ENCODE measurements at places on chromosomes 5 and 9. TPM values are rescaled to one million over a fixed set of nuclear protein-coding genes. Genes with fewer than 3 reads are reported as not detected.

- DNase-seq: no peak
Observed at GRCh38 chr5:166582416-166582815, 1709.0 kb upstream of the WWC1 start.

PCDHB7 gene
- 2.8 TPM for total RNA-seq

- DNase-seq: no peak
Observed at GRCh38 chr5:152271420-152271819, 133.7 kb downstream of the NMUR2 start.

- DNase-seq: no peak
Observed at GRCh38 chr9:33489066-33489465, 15.3 kb upstream of the NOL6 start.

- DNase-seq: no peak
Observed at GRCh38 chr5:57216714-57217113, 42.9 kb downstream of the GPBP1 start.

- DNase-seq: no peak
Observed at GRCh38 chr5:34767180-34767579, 71.8 kb upstream of the TTC23L start.

DNA sequence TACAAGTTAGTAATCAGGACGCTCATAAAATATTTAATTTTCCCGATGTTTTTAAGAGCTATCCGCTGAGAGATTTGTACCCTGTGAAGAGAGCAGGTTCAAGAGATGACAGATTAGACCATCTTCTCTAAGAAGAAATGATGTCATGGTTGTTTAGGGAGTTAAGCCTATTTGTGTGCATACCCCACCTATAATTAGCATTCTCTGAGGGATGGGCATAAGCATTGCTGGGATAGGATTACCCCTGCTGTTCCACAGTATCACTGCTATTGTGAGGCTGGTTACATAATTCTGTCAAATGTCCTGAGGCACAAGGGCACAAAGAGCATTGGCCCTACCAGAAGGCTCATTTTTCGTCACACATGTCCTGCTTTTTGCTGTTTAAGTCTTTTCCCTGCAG is 687.0 kb downstream of the CETN3 start:
- no peak for DNase-seq

- DNase-seq: no peak
Observed at GRCh38 chr5:154356020-154356655, 89.7 kb upstream of the SAP30L start.

DNA sequence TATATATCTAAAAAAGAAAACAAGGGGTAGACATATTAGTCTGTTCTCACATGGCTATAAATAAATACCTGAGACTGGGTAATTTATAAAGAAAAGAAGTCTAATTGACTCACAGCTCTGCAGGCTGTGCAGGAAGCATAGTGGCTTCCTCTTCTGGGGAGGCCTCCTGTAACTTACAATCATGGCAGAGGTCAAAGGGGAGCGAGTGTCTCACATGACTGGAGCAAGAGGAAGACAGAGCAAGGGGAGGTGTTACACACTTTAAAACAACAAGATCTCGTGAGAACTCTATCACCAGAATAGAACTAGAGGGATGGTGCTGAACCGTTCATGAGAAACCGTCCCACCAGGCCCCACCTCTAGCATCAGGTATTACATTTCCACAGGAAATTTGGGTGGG is 616.8 kb downstream of the TLE4 start:
- DNase-seq: no peak

- peak; percentile 97 for DNase-seq
Observed at GRCh38 chr5:6377905-6378765, at the start of gene MED10. TSS of gene MED10 (minus strand) at chr5:6378547. CDS start at chr5:6378483, 64 bp downstream.

GRCh38 chr9:17597977-17598376 is 19.1 kb downstream of the SH3GL2 start:
- DNase-seq: no peak

SPAG8 gene
- total RNA-seq: 2.8 TPM

MARCHF11 gene
- total RNA-seq: not detected

GRCh38 chr9:93031629-93032430 is 26.7 kb upstream of the SUSD3 start:
- no peak for DNase-seq

- peak; percentile 73 for DNase-seq
Observed at GRCh38 chr9:95506678-95507463, 9.9 kb downstream of the PTCH1 start.

- DNase-seq: no peak
Observed at GRCh38 chr5:32687499-32687831, 23.7 kb upstream of the NPR3 start.

GRCh38 chr5:52867809-52868208 is 80.1 kb downstream of the ITGA1 start:
- DNase-seq: no peak

DNA sequence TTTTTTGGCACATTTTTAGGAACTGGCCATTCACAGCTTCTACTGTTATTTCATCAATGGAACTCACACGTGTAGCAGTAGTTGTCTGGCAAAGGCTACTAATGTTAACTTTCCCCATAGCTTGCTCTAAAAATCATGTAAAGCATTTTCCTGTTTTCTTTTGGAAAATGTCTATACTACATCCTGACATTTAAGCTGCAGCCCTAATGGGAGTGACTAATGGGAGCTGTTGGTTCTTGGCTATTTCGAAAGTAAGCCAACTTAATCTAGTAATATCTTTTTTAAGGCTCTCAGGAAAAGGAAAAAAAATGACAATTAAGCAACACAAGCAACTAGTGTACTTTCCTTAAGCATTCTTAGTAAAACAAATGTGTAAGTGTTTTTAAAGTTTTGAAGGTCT is 169.2 kb downstream of the SLC12A2 start:
- no peak for DNase-seq

DNA sequence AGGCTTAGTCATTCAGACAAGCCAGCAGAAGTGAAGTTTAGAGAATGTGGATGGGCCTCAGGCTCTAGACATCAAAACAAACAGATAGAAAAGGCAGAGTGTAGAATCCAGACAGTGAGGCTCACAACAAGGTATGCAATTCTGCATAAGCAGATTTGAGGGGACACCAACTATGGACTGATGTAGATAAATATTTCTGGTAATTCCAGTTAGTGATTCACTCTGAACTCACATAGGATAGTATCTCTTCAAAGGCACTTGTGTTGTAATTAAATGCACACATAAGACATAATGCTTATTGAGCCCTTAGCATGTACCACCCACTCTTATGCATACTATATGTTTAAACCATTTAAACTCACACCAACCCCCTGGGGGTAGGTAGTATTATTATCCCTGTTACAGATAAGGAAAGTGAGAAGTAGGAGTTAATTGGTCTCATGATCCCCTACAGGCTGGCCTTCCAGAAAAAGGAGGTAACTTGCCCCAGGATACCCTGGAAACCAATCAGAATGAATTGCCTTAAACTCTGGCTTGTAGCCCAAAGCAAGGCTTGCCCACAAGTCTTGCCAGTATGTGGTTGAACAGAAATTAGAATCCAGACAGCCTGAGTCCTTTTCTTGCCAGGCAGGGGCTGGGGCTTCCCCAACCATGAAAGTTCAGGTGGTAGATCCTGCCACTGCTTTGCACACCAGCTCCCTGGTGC is 39.5 kb upstream of the HSPB3 start:
- no peak for DNase-seq

GRCh38 chr9:16817002-16817401 is 53.5 kb downstream of the BNC2 start:
- no peak for DNase-seq

AIF1L gene
- 12.3 TPM for total RNA-seq

- no peak for DNase-seq
Observed at GRCh38 chr9:114722937-114723620, 41.1 kb upstream of the TEX48 start.

QRFP gene
- total RNA-seq: not detected

- no peak for DNase-seq
Observed at GRCh38 chr9:112439171-112439570, 47.5 kb upstream of the KIAA1958 start.

GRCh38 chr5:77957-78804 is 13.8 kb upstream of the PLEKHG4B start:
- DNase-seq: no peak

SPINK5 gene
- total RNA-seq: 3.2 TPM

GRCh38 chr5:142428036-142428772 is 103.4 kb upstream of the SPRY4 start:
- DNase-seq: no peak

IL3 gene
- total RNA-seq: not detected

RASEF gene
- total RNA-seq: 10.9 TPM

GRCh38 chr9:77883846-77884771 is 147.5 kb downstream of the GNAQ start:
- no peak for DNase-seq

DNA sequence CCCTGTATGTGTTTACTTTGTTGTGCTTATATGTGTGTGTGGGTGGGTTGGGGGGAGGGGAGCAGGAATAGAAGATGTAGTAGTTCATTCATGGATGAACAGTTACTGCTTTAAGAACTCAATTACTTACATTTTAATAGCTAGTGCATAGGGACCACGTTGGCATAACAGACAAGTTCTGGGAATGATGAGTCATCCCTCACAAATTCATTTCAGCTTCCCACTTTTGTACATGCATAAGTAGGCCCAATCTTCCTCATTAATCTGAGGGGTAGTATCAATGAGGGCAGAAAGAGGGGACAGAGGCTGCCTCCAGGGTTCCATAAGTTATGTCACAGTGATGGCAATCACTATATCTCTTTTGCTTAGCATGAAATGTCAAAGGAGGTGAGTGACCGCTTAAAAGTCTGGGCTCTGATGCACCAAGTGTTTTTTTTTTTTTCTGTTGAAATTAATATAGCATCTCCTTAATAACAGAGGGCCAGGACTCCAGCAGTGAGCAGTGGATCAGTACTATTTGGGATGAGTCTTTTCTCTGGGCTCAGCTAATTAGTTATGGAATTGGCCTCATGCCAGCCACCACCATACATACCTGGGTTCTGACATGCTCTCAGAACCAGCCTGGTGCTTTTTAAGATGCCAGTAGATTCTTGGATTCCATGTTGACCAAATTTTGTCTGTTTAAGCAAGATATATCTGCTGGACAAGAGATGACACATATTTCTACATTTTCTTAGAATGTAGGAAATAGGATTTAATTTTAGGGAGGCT is 37.1 kb downstream of the PRDM6 start:
- no peak for DNase-seq

- no peak for DNase-seq
Observed at GRCh38 chr5:84783003-84783402, 398.3 kb upstream of the EDIL3 start.

DNA sequence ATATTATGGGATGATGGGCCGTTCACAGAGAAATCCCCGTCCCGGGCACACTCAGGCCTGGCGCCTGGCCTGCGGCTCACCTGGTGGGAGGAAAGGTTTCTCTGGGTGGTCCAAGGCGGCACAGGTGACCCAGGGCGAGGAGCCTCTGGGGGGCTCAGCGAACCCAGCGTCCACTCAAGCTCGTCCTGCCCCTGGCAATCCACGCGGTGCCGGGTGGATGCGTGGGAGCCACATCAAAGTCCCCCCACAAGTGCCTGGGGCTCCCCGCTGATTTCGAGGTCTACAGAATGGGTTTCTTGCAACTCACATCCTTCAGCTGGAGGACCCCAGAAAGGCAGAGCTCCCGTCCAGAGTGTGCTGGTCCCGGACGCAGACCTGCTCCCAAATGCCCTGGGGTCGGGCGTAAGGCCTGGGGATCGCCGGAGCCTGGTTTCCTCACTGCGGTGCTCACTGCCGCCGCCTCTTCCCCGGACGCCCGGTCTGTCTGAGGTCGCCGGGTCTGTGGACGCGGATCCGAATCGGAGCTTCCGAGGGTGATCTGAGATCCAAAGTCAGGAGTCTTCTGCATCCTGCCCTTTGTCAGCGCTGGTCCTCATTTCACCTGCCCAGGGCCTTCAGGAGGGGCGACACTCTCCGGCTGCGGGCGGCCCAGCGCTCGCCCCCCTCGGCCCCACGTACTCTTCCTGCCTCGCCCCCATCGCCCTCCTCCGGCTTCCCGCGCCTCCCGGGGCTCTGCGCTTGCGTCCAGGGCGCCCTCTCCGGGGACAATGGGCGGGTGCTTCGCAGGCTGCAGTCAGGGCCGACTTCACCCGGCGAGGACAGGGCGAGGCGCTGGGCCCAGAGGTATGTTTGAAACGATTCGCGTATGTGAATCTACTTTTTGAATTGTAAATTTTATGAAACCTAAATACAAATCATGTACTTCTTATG is 20.0 kb upstream of the RUFY1 start:
- peak; percentile 83 for DNase-seq

DNA sequence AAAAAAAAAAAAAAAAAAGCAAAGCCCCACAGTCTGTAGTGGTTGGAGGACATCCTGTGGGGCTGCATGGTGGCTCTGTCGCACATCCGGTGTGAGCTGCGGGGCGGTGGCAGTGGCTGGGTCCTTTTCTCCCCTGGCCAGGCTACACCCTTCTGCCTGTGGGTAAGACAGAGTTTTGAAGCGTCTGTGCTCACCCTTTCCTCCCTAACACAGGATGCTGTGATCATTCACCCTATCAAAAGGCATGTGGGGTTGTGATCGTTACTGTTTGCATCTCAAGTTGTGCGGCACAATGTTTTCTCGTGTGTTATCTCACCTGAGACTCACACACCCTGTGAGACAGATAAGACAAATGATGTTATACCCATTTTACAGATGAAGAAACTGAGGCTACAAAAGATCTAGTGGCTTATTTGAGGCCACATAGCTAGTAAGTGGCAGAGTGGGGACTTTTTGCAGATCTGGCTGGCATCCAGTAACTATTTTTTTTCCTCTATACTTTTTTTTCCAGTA is 17.5 kb downstream of the IRF1 start:
- peak; percentile 69 for DNase-seq

DNA sequence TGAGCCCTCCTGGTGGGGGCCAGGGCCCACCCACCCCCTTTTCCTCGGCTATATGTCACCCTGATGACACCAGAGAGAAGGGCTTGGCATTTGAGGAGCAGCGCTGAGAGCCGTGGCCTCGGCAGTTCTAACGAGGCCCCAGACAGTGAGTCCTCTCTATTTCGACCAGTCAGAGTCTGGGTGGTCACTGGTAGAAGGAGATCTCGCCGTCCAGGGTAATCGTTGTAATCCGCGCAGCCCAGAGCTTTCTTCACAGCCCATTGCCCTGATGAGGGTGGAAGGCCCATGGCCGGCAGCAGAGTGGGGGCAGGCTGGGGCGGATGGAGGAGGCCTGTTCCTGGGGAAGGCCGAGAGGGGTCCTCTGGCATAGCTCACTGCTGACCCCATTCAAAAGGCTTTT is 70.2 kb downstream of the PSMB7 start:
- no peak for DNase-seq

DNA sequence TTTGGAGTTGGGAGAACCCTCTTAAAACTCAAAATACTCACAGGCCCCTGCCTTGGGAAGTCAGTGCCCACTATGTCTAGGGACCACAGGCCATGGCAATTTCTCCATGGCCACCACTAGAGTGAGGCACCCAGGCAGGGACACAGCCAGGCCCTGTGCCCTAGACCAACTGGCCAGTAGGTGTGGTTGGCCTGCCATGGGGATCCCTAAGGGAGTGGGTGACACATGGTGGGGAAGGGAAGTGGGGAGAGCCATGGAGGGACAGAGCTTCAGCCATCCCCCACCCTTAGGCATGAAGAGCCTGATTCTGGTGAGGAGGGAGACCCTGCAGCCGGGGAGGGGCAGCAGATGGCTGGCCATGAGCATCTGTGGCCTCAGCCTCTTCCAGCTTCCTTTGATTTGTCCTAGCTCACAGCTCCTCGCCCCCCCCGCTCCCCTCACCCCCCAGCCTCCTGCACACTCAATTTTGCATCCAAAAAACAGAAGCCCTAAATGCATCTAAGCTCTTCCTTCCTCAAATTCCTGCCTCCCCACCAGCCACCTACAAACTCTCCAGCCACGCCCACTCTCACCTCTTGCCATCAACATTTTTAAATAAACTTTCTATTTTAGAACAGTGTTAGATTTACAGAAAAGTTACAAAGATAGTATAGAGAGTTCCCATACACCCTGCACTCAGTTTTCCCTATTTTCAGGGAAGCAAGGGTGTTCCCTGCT is 1.6 kb upstream of the DBN1 start:
- no peak for DNase-seq

GRCh38 chr5:126513703-126514102 is 81.3 kb downstream of the ALDH7A1 start:
- no peak for DNase-seq
